Activated CD4-positive, CD25-positive, alpha-beta regulatory T cell treated with anti-CD3 and anti-CD28 coated beads, Interleukin-2, amount 50 U/mL, for 16 hours (primary cell): ENCODE measurements at places on chromosomes 11 and 22.
A peak's percentile ranks its signal among the peaks of the same experiment; 100 is the strongest.

DNA sequence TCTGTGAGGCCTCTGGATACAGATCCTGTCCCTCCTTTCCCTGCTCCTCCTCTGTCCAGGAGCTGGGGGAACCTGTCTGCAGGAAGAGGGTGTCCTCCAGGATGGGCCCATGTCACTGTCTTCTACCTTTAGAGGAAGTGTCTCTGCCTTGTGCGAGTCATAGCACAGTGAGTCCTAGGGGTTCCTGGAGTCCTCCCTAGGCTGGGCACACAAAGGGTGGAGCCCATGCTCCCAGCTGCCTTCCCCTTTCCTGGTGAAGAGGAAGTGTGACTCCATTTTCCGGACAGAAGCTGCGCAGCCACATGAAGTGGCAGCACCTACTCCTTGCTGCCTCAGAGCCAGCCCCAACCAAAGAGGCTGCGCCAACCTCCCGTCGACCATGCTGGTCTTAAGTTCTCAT, 112.2 kb downstream of the CTTN start:
- DNase-seq, result no peak

GRCh38 chr11:1196516-1197391, 26.1 kb upstream of the MUC5B start:
- DNase-seq, result no peak

- no peak for DNase-seq
Observed at GRCh38 chr22:37459206-37459605, 27.0 kb downstream of the MFNG start.

GRCh38 chr11:33387581-33387980, 130.4 kb downstream of the HIPK3 start:
- no peak for DNase-seq

DNA sequence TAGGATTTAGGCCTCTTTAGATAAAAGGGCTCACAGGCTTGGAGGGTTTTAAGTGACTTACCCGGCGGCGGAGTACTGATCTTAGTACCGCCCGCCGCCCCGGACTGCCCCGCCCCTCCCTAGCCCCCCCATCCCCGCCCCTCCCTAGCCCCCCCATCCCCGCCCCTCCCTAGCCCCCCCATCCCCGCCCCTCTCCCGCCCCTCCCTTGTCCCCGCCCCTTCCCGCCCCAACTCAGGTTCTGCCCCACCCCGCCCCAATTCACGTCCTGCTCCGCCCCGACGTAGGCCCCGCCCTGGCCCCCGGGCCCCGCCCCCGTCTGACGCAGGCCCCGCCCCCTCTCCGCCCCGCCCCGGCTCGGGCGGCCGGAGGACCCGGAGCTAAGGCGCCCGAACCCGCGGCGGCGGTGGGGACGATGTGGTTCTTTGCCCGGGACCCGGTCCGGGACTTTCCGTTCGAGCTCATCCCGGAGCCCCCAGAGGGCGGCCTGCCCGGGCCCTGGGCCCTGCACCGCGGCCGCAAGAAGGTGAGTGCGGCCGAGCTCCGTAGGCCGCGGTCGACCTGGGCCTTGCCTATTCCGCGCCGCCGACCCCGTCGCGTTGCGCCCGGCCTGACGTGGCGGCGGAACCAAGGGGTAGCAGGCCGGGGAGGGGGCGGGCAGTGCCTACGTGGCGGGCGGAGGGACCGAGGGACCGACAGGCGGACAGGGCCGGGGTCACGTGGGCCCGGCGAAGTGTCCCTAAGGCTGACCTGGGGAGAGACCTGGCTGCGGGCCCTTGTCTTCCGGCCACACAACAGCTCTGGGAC, at the start of gene SCYL1:
TSS of gene SCYL1 (plus strand) at position 343 of the 805 bp plus-strand sequence. CDS start at position 414, 71 bp downstream.
- DNase-seq, result peak; percentile 68

DNA sequence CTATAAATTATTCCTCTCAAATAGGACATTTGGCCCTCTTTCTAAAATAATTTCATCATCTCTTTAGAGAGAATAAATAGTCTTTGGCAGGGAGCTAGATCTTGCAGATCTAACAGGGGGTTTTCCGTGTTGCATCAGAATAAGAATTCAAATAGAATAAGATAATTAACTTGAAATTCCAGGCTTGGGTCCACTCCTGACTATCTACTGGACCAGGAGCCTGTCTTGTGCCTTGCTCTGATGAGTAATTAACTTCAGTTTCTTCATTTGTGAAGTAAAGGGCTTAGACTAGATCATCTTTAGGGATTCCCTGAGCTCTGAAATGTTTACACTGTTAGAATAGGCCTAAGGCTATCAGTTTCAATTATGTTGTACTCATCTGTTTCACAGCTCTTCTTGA, 23.5 kb upstream of the TMEM123 start:
- no peak for DNase-seq

GRCh38 chr11:120931057-120931779, 92.7 kb upstream of the TBCEL start:
- no peak for DNase-seq

GRCh38 chr11:111044751-111045406, 200.6 kb upstream of the POU2AF2 start:
- no peak for DNase-seq

DNA sequence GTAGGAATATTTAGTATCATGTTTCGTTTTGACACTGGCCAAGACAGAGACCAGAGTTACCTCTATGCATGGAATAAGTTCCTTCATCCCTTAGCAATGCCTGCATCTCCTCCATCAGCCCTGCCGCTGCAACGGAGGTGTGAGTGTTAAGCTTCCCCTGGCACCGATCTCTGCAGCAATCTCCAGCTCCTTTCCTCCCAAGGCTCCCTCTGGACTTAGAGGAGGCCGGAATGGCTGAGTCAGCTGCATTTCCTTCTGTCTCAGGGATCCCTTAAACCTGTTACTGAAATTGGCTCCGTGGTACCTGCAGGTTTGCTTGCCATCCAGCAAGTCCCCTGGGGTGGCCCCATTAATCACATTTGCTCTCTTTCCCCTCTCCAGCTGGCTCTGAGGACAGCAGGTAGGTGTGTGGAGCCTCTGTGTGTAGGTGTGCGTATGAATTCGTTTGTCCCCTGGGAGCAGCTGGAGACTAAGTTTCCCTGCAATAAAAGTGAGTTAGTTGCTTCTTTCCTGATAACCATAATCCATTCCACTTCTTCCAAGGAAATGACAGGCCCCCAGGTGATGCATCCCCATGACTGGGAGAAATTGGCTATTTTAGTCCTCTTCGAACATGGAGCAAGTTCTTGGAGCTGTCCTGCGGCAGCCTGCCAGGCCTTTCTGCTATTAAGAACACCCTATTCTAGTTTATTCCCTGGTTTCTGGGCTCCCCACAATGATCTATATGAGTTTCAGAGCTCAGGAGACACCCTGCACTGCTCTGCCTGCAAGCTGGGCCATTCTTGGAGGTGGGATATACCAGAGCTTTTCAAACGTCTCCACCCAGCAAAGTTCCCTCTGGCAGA, 457.2 kb upstream of the CADM1 start:
- DNase-seq, result no peak

- no peak for DNase-seq
Observed at GRCh38 chr11:69227271-69227670, 66.7 kb upstream of the MYEOV start.

- no peak for DNase-seq
Observed at GRCh38 chr11:19711911-19712280, 741 bp upstream of the NAV2 start.
